ENCODE measurements at places on chromosomes 2 and 18. TPM values are rescaled to one million over a fixed set of nuclear protein-coding genes. Genes with fewer than 3 reads are reported as not detected.

Gene DNMT3A
- 16.4 TPM for total RNA-seq

Gene HTR2B
- total RNA-seq = 17.8 TPM

Gene MAP3K19
- not detected for total RNA-seq

Gene SCYGR4
- not detected for total RNA-seq

Gene ONECUT2
- total RNA-seq = under 0.01 TPM

Gene SLC8A1
- 299 TPM for total RNA-seq

DNA sequence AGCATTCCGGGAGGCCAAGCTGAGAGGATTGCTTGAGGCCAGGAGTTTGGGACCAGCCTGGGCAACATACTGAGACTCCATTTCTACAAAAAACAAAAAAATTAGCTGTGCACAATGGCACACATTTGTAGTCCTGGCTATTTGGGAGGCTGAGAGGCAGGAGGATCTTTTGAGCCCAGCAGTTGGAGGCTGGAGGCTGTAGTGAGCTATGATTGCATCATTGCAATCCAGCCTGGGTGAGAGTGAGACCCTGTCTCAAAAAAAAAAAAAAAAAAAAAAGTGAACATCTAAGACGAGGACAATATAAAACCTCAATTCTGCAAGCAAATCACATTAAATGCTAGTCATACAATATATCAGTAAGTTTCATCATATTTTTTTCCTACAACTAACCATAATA is 2.8 kb upstream of the HAT1 start:
- no peak for DNase-seq

DNA sequence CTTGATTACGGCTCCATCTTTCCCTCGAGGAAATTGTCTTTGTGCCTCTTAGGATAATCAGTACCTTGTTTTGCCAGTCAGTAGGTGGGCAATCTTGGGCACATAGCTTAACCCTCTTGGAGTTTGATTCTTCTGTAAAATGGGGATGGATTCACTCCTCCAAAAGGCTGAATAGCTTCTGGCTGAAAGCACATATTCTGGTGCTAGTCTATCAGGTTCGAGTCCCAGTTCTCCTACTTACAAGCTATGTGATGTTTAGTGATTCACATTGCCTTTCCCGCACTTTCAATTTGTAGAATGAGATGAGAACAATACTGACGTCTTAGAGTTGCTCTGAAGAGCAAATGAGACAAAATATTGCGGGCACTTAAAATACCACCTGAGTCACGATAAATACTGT is 43.9 kb downstream of the ATIC start:
- no peak for DNase-seq

GRCh38 chr2:240799033-240799820 is 20.8 kb downstream of the KIF1A start:
- DNase-seq = no peak

DNA sequence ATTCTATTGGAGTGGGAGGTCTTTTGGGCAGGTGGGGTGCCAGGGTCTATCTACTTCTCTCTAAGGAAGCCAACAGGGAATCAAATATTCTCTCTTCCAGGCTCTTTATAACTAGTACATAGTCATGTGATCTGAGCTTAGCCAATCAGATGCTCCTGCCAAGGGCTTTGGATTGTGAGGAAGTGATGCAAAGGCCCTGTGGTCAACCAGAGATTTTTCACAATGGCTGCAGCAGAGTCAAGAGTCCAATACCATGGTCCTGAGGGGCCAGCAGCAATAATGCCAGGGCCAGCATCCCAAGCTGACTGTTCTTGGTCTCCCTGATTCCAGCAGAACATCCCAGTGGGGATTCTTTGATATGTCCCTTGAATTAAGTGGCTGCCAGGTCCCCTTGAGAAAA is 8.4 kb upstream of the C2orf72 start:
- DNase-seq = peak; percentile 20

DNA sequence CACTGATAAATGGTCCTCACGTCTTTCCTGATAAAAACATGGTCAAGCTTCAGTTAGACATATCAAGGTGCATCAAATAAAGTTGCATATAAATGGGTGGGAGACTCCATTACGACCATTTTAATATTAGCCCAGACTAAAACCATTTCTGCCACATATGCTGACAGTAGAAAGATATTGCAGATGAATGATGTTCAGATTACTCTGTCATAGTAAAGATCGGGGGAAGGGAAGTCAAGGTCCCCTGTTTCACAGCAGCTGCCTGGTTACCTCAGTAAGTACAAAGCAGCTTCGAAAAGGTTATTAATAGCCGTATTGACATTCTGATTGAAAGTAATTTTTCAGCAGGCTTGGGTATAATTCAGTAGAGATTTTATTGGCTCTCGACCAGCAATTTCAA is 927.7 kb upstream of the CDH2 start:
- DNase-seq = no peak

GRCh38 chr2:117737846-117738245 is 76.6 kb upstream of the DDX18 start:
- DNase-seq = no peak

- DNase-seq = no peak
These were observed 63.1 kb downstream of the CAB39 start for GRCh38 chr2:230775737-230776136.
